ENCODE measurements at places on chromosomes 11 and 22. TPM values are rescaled to one million over a fixed set of nuclear protein-coding genes. Genes with fewer than 3 reads are reported as not detected.

- no peaks in the 10 kb centered on the region for H3K27me3 ChIP-seq
- H3K4me1 ChIP-seq: peaks cover 4% of the 10 kb centered on the region
- no peak for DNase-seq
- H3K4me3 ChIP-seq: no peak overlapping the region
- peaks cover 7% of the 10 kb centered on the region for H3K36me3 ChIP-seq
These were observed 5.9 kb upstream of the SLC25A1 start for GRCh38 chr22:19184276-19184997.

DNA sequence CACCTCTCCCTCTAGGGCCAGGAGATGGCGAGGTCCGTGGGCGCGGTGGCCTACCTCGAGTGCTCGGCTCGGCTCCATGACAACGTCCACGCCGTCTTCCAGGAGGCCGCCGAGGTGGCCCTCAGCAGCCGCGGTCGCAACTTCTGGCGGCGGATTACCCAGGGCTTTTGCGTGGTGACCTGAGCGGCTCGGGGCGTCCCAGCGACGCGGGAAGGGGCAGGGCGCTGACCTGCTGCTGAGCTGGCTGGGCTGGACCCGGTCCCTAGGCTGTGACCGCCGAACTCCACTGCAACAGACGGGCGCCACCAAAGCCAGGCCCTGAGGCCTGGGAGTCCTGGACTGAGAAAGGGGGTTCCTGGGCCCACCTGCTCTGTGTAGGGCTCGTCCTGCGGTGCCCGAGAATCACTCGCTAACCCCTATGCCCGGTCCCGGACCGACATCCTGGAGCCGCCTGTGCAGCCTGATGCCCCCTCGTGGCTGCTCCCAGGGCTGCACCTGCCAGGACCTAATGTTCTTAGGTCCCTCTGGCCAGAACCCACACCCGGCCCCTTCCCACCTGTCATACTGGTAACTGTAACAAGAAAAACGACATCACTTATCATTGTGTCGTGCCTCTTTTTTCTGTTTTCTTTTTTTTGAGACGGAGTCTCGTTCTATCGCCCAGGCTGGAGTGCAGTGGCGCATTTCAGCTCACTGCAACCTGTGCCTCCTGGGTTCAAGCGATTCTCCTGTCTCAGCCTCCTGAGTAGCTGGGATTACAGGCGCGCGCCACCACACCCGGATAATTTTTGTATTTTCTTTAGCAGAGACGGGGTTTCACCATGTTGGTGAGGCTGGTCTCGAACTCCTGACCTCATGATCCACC is 15.0 kb downstream of the RHOD start:
- H3K27me3 ChIP-seq: no peaks in the 10 kb centered on the region
- H3K36me3 ChIP-seq: no peaks in the 10 kb centered on the region
- peak overlapping the region; percentile 38 for H3K4me3 ChIP-seq
- H3K4me1 ChIP-seq: peaks cover 6% of the 10 kb centered on the region

GRCh38 chr11:2698386-2699184 is 1.2 kb downstream of the KCNQ1OT1 start:
- no peak for DNase-seq
- no peaks in the 10 kb centered on the region for H3K4me1 ChIP-seq
- H3K4me3 ChIP-seq: peak overlapping the region; percentile 72
- peaks cover 3% of the 10 kb centered on the region for H3K36me3 ChIP-seq

GRCh38 chr22:30265823-30266444 is 717 bp downstream of the OSM start:
- no peaks in the 10 kb centered on the region for H3K27me3 ChIP-seq
- no peaks in the 10 kb centered on the region for H3K36me3 ChIP-seq
- DNase-seq: peak; percentile 72
- peak overlapping the region; percentile 62 for H3K27ac ChIP-seq
- H3K4me1 ChIP-seq: peaks cover 6% of the 10 kb centered on the region

GRCh38 chr11:36065436-36065835 is 121.6 kb downstream of the LDLRAD3 start:
- no peaks in the 10 kb centered on the region for H3K27me3 ChIP-seq
- no peak for DNase-seq
- H3K36me3 ChIP-seq: no peaks in the 10 kb centered on the region
- H3K4me1 ChIP-seq: no peaks in the 10 kb centered on the region
- no peak overlapping the region for H3K4me3 ChIP-seq

DNA sequence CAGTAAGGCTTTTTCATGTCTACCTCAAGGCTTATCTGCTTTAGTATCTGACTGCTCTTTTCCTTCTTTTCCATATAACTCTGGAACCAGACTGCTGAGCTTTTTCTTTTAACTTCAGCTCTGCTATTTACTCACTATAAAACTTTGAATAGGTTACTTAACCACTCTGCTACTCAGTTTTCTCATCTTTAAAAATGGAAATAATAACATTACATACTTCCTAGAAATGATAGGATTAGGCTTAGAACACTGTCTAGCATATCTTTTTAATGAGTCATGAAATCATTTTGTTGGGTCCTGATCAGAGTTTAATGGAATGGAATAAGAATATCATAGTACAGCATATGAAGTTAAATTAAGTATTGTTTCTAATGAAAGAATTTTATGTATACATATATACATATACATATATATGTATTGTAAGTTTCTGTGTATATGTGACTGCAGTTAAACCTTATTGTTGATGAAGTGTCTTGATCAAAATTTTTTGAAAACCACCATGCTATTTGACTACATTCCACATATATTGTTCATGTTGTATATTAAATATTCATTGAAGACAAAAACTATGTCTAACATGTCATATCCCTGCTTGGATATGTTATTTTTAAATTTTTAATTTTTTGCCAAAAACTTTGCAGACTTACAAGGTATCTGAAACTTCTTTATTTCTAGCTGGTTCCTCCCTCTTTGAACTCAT is 120.2 kb downstream of the METTL15 start:
- no peaks in the 10 kb centered on the region for H3K27me3 ChIP-seq
- H3K4me1 ChIP-seq: no peaks in the 10 kb centered on the region
- H3K27ac ChIP-seq: no peak overlapping the region
- H3K36me3 ChIP-seq: no peaks in the 10 kb centered on the region
- no peak overlapping the region for H3K4me3 ChIP-seq

GRCh38 chr11:6387811-6388599 is 2.3 kb upstream of the SMPD1 start:
- H3K4me3 ChIP-seq: no peak overlapping the region
- DNase-seq: no peak
- H3K27me3 ChIP-seq: no peaks in the 10 kb centered on the region
- H3K27ac ChIP-seq: peak overlapping the region; percentile 91

- no peak overlapping the region for H3K27ac ChIP-seq
- no peak overlapping the region for H3K4me3 ChIP-seq
- no peak for DNase-seq
- no peaks in the 10 kb centered on the region for H3K4me1 ChIP-seq
- H3K36me3 ChIP-seq: no peaks in the 10 kb centered on the region
These were observed 615.6 kb downstream of the TBC1D22A start for GRCh38 chr22:47377926-47378560.

DNA sequence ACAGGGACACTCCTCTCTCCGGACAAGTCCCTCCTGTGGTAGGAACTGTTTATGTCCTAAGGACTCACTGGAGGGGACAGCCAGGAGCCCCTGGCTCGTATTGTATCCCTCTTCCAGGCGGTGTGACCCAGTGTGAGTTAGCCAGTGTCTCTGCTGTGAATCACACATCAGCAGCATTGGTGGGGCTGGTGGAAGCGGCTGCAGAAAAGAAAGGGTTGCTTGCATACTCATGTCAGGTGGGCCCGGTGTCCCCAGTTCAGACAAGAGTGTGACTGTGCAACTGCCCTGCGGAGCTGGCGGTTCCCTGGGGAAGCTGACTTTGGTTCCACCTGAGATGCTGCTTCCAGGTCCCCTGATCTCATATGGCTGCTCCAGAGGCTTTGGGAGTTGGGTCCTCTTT is 99.4 kb downstream of the ZBTB16 start:
- H3K4me3 ChIP-seq: no peak overlapping the region
- H3K27me3 ChIP-seq: no peaks in the 10 kb centered on the region
- H3K36me3 ChIP-seq: peaks cover 32% of the 10 kb centered on the region

DNA sequence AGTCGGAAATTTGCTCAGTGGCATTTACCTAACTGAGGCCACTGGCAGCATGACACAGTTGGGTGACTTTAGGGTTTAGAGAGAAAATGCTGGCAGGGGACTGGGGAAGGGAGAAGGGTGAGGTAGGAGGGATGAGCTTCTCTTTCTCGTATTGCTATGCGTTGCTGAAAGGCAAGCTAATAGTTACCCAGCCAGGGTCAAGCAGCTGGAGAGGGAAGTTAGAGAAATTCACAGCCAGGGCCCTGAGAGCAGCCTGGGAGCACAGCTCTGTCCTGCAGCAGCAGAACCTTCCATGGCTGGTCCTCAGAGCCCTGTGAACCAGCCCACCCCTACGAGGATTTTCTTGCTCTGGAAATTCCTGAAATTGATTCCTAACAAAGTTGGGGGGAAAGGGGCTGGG is 679.6 kb downstream of the NTM start:
- no peaks in the 10 kb centered on the region for H3K36me3 ChIP-seq
- no peaks in the 10 kb centered on the region for H3K4me1 ChIP-seq
- no peak overlapping the region for H3K4me3 ChIP-seq

DNA sequence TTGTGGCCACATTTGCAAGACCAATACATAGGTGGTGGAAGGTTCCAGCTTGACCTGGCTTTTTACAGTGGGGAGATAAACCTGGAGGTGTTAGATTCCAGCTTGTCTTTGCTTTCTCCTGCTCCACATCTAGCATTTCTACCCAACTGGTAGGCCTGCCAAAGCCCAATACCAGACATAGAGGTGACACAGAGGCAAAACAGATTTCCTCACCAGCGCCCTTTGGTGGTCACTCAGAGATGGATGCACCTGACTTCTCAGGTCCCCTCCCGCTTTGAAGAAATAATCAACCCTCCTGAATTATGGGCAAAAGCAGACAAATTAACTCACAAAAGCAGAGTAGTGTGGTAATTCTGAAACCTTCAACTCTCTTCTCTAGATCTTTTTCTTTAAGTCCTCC is 1356.2 kb downstream of the FAM181B start:
- H3K4me3 ChIP-seq: no peak overlapping the region
- H3K36me3 ChIP-seq: no peaks in the 10 kb centered on the region
- DNase-seq: no peak
- H3K4me1 ChIP-seq: no peaks in the 10 kb centered on the region
- H3K27me3 ChIP-seq: no peaks in the 10 kb centered on the region

GRCh38 chr11:126415128-126415527 is 59.6 kb downstream of the ST3GAL4 start:
- H3K27ac ChIP-seq: peak overlapping the region; percentile 90
- H3K4me3 ChIP-seq: no peak overlapping the region
- peaks cover 48% of the 10 kb centered on the region for H3K4me1 ChIP-seq

DNA sequence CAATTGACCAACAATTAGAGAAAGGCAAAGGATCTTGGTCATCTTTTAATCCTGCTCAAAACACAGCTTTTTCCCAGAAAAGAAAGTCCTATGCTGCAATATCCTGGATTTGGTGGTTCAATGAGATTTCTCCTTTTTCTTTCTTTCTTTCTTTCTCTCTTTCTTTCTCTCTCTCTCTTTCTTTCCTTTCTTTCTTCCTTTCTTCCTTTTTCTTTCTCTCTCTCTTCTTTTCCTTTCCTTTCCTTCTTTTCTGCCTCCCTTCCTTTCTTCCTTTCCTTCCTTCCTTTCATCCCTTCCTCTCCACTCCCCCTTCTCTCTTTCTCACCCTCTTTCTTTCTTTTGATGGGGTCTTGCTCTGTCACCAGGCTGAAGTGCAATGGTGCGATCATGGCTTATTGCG is 31.7 kb upstream of the MSANTD2 start:
- H3K27ac ChIP-seq: no peak overlapping the region
- DNase-seq: no peak
- H3K4me3 ChIP-seq: no peak overlapping the region
- H3K4me1 ChIP-seq: peaks cover 7% of the 10 kb centered on the region
- H3K36me3 ChIP-seq: no peaks in the 10 kb centered on the region

DNA sequence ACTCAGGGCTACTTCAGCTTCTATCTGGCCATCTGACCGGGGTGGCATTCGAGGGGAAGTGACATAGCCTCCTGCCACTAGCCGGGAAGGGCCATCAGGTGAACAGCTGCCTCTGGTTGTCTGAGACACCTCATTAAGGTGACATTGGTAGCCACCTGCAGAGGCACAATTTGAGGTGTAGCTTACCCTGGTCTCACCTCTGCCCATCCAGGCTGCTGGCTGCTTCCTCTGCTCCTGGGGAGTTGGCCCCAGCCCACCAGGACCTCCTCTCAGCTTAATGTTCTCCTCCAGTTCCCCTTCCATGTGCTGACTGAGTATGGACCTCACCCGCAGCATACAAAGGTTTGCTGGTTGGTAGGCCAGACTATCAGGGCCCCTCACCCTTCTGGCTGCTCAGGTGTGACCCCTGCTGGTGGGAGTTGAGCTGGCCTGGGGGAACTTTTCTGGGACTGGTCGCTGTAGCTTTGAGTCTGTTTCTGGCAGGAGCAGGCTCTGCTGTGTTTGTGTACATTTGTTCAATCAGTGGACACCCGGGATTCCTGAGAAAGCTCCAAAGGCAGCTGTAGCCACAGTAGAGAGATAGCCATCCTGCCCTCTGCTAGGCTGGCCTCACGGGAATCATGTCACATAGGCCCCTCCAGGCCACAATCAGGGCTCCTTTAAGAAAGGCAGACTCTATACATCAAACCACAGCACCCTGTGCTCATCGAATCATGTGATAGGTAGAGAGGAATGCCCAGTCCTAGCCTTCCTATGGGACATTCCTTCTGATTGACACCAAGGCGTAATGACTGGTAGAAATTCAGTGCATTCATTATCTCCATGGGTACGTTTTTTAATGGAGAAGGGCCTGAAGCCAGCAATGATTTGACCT is 295.1 kb upstream of the PLET1 start:
- H3K27me3 ChIP-seq: no peaks in the 10 kb centered on the region
- H3K27ac ChIP-seq: no peak overlapping the region
- H3K36me3 ChIP-seq: no peaks in the 10 kb centered on the region
- peaks cover 8% of the 10 kb centered on the region for H3K4me1 ChIP-seq
- DNase-seq: peak; percentile 82

DNA sequence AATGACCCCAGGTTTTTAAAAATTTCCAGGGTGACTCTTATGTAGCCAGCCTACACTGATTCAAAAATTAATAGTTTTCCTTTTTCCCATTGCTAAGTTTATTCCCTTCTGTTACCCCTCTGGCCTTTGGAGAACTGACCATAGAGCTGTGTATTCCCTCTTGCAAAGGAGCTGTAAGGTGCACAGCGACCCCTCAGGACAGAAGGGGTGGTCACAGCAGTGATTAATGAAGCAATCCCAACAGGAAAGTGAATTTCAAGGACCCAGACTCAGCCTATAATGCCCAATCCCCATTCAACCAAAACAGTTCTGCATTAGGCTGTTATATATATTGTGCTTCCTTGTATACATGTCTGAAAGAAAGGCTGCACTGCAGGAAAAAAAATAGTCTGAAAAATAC is 147.1 kb downstream of the WT1 start:
- H3K36me3 ChIP-seq: no peaks in the 10 kb centered on the region
- H3K27ac ChIP-seq: no peak overlapping the region
- peaks cover 4% of the 10 kb centered on the region for H3K27me3 ChIP-seq
- H3K4me3 ChIP-seq: no peak overlapping the region
- no peaks in the 10 kb centered on the region for H3K4me1 ChIP-seq

FERMT3 gene
- 30.3 TPM for total RNA-seq

TECTA gene
- not detected for total RNA-seq

DYNC2H1 gene
- 63.7 TPM for total RNA-seq

RFPL1 gene
- not detected for total RNA-seq

APOL5 gene
- total RNA-seq: not detected

CD44 gene
- total RNA-seq: 79.4 TPM

BDNF gene
- total RNA-seq: not detected

LZTR1 gene
- 43.5 TPM for total RNA-seq

IL18 gene
- 7.7 TPM for total RNA-seq

All from stomach (tissue), 19 donors.